Activated effector memory CD4-positive, alpha-beta T cell treated with Interleukin-2 at 50 U/mL for 16 hours (primary cell): ENCODE measurements at places on chromosomes 7 and 10.

- no peak for DNase-seq
Measured at GRCh38 chr7:137304624-137305235, 38.8 kb downstream of the PTN start.

- DNase-seq = no peak
Measured at GRCh38 chr7:83119026-83119382, 43.7 kb downstream of the PCLO start.

DNA sequence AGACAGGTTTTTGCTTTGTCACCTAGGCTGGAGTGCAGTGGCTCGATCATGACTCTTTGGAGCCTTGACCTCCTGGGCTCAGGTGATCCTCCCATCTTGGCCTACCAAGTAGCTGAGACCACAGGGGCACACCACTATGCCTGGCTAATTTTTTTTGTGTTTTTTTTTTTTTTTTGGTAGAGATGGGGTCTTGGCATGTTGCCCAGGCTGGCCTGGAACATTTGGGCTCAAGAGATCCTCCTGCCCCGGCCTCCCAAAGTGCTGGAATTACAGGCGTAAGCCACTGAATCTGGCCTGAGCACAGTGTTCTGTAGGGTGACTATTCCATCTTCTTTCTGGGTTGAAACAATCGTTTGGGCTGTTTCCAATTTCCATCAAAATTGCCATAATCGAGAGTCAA is 1.5 kb upstream of the MUC3A start:
- DNase-seq = no peak

DNA sequence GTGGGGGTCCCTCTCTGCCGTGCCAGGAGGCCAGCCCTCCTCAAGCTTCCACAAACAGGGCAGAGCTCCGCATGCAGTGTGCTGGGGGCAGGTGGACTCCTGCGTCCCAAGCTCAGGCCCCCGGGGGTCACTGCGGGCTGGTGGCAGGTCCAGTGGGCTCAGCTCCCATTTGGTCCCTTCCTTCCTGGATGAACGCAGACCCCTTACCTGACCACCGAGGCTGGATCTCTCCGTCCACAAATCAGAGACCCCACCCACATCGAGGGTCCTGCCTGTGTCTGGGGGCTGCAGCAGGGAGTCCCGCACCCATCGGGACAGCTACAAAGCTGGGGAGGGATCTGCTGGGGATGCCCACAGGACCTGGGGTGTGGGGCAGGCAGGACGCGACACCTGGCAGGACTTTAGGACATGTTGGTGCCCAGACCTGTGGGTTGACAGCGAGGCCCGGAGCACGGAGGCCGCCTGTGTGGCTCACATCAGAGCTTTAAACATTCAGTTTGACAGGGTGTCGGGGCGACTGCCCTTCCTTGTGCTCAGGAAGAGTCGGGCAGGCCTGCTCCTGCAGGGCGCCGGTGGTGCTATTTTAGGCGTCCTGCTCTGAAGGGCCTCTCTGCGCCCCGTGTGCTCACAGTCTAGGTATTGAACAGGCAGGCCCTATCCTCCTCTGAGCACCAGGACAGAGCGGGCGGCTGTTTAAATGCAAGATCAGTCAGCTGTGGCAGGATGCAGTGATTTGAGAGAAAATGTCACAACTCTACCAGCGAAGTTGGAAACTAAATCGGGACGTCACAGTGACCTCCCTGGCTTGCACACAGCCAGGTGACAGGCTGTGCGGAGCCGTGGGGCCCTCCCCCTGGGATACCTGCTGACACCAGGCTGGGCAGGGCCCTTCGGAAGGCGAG is 15.9 kb upstream of the CFAP46 start:
- no peak for DNase-seq

DNA sequence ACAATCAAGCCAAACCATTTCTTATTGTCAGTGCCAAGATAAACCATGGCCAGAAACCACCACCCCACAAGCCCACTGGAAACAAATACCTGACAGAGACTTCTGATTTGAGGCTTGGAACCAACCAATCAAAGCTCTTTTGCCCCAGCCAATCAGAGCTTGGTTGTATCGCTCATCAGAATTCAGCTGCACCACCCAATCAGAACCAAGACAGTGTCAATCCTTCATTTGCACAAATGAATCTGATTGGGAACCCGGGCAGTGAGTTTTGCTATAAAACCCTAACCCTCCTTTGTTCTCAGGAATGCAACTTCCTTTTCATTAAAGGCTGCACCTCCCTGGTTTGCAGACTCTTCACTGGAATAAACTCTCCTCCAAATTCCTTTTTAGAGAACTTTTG is 87.4 kb downstream of the ELAPOR2 start:
- no peak for DNase-seq

DNA sequence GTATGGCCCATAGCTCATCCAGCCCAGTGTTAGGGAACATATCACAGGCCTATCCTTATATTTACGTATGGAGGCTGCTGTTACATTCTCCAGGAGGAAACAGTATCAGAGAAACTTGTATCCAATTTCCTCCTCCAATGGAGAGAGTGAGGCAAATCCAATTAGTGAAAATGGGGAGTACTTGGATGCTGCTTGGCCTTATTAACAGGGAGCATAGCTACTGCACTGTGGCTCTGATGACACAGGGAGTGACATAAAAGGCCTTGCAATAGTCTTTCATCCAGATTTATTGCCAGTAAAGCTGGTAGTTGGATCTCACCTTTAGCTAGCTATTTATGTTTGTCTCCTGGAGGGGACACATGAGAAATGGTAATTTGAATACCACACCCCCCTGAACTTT is 313.2 kb upstream of the MTPN start:
- no peak for DNase-seq

DNA sequence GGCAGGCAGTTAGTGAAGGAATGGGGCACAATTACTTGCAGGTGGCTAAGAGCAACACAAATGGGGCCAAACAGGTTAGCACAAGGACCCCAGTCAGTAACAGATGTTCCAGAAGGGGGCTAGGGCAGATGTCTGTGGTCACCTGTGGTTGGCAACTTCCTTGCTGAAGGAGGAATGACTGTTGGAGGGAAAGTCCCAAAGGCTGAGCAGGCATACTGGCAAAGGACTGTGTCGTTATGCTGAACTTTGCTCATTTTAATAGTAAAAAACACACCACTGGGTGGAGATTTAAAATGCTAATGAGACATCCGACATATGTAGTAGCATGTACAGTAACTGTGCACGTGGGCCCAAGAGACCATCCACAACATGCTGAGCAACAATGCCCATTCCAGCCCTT is 511.6 kb downstream of the CALN1 start:
- DNase-seq = no peak

GRCh38 chr7:75808106-75808505 is 5.5 kb downstream of the CCL24 start:
- DNase-seq = no peak

DNA sequence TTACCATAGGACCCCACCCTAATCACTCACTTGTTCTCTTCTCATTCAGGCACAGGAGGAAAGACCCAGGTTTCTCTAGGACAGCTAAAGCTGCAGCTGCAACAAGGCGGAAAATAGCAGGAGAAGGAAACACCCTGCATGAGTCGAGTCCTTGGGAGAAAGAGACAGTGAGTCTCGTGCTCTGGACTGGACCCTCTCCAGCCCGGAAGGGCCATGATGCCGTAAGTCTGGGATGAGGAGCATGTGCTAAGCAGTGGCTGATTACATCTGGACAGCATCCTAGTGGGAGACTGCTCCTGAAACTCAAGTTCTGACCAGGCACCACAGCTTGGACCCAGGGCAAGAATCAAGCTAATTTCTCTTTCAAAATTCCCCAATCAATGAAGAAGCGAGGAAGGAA is 39.4 kb downstream of the FBXW4 start:
- no peak for DNase-seq

DNA sequence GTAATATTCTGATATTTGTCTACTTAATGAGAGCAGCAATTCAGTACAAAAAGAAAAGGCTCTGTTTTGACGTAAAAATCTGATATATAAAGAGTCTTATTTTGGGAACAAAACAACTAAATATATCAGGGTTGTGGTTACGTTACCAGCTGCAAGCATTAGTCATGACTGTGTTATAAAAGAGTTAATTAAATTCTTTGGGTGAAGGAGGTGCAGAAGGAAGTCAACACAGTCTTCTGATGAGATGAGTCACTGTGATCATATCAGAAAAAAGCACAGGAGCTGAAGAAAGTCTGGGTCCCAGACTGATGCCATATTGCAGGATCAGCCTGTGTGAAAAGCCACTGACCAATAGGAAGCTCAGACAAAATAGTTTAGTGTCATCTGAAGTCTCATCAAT is 234.3 kb upstream of the TEX47 start:
- DNase-seq = no peak

- DNase-seq = no peak
Measured at GRCh38 chr7:84191842-84192241, 2.7 kb downstream of the SEMA3A start.

- DNase-seq = no peak
Measured at GRCh38 chr7:129094501-129094900, 39.6 kb upstream of the TNPO3 start.

DNA sequence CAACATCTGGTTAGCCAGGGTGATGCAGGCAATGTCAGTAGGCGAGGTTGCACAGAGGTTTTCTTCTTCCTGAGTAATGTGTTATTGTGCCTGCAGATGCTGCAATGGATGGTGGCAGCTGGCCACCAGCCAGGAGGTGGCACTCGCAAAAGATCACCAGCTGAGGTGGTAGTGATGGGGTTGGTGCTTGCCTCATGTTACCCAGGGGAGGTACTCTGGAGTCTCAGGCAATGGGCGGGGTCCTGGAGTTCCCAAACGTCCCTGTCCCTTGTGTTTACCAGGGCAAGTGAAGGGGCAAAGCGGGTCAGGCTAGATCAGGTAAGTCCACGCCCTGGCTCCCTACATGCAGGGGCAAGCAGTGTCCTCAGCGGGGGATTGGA is 21.1 kb downstream of the CLRN3 start:
- no peak for DNase-seq

DNA sequence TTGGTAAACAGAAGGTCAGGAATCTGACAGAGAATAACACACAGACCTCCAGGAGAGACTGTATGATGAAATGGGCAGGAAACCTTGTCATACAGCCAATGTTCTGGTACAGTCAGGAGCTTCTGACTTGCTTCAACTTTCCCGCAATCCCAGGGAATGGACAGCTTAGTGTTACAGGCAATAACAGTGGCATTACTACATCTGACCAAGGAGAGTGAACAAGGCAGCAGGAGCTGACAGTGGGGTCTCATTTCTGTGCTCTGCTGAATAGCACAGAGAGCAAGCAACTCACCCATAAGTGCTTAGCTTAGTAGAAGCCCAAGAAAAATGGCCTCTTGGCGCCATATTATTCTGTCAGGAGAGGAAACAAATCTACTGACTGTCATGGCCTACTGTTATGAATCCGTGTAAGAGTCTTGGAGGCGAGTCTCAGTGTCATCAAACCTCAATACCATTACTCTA is 186.2 kb upstream of the MTPN start:
- no peak for DNase-seq

DNA sequence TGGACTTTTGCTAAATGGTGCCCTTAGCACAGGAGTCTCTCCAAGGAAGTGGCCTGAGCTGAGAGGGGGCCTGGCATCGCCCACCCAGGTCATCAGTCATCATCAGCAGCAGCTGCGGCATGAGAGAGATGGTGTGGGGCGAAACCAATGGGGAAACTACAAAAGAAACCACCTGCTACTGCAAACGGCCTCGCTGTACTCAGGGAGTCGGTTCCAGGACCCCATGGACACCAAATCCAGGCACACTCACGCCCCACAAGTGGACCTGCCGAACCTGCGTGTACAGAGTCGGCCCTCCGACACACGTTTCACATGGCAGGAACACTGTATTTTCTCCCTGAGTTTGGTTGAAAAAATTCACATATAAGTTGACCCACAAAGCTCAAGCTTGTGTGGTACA is 37.8 kb downstream of the DIP2C start:
- DNase-seq = no peak

- DNase-seq = no peak
Measured at GRCh38 chr7:90262438-90262837, 17.5 kb downstream of the CFAP69 start.

DNA sequence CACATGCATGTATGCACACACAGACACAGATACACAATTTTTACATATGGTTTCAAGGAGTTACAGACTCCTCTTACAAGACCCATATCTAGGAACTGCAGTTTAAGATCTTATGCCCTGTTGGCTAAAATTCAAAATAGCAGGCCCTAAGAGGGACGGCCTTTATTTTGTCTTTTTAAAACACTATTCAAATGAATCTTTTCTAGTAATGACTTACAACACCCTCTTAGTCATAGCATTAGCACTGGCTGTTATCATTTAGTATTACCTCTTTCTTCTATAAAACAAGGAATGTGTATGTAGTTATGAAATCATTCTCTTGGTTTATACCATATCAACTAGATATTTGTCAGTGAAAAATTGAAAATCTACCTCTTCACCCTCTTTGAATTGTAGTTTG is 15.3 kb downstream of the PAPSS2 start:
- DNase-seq = no peak

- DNase-seq = no peak
Measured at GRCh38 chr7:37671876-37672275, 11.7 kb upstream of the GPR141 start.

DNA sequence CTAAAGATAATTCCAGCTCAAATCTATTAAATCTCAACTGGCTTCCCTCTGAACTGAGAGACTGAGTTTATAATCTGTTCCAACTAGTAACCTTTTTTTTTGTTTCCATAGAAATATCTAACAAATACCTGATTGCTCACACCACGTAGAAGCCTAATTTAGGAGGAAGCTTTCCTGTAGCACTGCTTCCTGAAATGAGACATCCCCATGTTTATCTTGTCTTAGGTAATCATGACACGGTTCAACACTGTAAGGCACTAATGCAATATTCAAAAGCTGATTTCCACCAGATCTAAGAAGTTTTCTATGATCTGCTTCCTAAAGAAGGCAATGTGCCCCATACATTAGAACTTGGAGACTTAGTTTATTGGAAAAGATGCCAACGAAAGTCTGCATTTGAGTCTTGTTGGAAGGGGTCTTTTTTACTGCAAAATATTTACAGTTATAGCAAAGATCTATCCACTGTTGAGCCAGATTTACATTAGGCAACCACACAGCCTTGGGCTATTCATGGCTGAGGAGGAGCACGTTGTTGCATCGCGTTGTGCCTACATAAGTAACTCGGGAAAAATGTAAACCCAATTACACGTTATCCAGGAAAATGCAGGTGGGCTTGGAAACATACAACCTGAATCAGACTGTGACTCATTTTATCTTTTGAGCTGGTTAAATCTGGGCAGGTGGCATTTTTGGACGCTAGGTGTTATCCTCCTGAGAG is 66.3 kb downstream of the VIPR2 start:
- no peak for DNase-seq

DNA sequence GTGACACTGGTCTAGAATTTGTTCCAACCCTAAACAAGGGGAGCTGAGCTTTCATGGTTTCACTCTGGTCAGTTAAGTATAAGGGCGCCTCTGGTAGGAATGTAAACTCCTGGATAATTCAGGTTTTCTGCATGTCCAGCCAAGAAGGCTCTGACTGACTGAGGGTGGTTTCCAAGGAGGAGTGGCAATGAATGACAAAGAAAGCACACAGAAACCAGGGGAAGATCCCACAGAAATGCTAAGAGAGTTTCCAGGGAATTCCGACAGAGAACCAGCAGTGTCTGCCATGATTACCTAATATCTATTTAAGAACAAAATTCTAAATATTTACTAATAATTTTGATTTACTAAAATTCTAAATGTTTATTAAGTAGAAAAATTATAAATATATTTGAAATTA is 27.3 kb upstream of the NRG3 start:
- DNase-seq = no peak

GRCh38 chr7:100921039-100921438 is 25.4 kb upstream of the ACHE start:
- DNase-seq = no peak

GRCh38 chr10:29563420-29564035 is 71.2 kb downstream of the SVIL start:
- no peak for DNase-seq
